Right atrium auricular region (tissue), 2 donors: ENCODE measurements at places on chromosomes 11 and 22.

DNA sequence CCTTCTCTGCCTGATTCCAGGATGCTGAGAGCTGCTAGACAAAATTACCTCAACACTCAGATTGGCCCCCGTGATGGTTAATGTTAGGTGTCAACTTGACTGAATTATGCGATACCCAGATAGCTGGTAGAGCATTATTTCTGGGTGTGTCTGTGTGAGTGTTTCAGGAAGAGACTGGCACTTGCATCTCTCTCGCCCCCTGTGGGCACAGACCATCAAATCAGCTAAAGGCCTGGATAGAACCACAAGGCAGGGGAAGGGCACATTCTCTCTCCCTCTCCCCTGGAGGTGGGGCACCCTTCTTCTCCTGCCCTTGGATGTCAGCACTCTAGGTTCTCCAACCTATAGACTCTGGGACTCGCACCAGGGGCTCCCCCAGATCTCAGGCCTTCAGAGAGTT is 79.7 kb downstream of the KIRREL3 start:
- no peak for DNase-seq

DNA sequence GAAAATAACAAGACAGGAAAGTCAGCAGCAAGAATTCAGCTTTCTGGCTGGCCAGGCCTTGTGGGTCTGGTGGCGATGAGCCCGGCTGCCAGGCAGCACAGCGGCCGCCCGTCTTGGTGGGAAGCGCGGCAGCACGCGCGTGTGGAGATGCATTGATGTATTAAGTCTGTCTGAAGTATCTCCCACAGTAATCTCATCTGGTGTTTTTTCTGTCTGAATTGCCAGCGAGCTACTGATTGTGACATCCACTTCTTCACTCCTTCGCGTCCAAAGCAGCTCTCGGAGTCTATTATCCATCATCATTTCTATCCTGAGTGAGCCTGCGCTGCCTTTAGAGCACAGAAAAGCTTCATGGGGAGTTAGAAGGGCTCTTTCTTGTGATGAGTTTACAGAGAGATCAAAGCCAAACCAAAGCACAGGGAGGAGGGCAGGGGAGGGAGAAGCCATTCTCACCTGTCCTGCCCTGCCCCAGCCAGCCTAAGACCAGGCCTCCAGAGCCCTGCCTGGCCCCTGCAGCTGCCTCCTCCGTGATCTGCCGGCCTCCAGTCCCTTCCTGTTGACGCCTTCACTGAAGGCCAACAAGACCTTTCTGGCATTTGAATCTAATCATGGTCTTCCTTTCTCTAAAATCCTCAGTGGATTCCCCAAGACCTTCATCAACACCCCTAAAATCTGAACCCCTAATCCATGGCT is 1419.0 kb downstream of the TBC1D22A start:
- no peak for DNase-seq

DNA sequence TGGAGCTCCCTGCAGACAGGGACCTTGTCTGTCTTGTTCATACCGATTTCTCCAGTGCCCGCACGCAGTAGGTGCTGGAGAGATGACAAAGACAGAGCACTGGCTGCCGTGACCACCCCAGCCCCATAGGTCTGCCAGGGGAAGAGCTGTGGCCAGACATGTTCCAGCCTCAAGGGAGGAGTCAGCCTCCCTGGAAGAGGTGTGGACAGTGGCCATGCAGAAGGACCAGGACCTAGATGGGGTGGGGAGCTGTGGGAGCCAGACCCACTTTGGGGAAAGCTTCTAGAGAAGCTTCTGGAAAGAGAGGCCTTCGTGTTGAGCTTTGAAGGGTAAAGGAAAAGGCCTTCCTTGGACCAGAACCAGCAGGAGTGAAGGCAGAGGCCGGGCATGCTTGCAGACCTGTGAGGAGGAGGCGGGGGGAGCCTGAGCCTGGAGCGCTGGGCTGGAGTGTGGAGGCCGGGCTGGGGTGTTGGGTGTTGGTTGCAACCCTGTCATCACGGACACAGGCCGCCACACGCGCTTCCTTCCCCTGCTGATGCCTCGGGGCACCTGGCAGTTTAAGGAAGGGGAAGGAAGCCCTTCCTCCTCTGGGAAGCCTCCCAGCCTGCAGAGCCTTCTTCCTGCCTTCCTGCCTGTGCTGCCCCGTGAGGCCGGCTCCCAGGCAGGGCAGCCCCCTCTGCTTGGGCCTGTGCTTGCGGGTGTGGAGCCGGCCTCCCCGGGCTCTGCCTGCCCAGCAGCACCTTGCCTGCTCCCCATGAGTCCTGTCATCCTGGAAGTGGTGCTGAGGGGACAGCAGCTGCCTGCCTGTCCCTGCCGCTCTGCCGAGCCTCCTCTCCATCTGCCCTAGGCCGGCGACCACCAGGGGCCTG is 12.3 kb downstream of the RELT start:
- no peak for DNase-seq

DNA sequence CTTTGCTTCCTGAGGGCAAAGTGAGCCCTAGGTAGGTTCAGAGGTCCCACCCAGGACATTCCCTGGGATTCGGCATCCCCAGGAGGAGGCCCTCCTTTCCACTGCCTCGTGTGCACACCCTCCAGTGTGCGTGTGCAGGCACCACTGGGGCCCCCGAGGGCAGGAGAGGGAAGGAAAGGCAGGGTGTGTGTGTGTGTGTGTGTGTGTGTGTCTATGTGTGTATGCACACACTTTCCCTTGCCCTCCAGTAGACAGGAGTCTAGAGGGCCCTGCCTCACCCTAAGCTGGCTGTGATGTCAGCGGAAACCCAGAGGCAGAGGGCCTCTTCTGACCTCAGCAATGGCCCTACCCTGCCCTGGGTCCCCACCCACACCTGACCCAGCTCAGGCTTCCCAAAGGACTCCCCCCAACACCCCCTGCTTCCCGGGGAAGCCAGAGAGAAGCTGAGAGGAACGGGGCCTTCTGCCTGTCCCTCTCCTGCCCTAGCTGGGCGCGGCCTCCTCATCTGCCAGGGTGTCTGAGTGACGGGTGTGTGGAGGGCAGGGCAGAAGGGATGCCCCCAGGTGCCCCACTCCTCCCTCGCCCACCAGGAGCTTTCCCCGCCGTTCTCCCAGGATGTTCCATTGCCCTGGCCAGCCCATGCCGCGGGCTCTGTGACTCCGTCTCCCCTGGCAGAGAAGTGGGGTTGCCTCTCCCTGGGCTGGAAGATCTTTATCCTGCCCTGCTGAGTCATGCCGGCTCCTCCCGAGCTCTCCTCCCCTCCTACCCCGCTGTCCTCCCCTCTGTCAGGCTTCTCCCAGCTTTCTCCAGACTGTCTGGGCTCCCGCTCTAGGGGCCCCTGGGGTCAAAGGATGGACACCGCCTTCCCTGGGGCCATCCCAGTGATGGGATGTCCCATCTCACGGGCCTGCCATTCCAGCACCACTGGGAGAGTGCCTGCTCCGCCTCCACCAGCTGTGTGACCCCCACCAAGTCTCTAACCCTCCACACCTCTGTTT is 6.0 kb upstream of the CLCF1 start:
- no peak for DNase-seq

DNA sequence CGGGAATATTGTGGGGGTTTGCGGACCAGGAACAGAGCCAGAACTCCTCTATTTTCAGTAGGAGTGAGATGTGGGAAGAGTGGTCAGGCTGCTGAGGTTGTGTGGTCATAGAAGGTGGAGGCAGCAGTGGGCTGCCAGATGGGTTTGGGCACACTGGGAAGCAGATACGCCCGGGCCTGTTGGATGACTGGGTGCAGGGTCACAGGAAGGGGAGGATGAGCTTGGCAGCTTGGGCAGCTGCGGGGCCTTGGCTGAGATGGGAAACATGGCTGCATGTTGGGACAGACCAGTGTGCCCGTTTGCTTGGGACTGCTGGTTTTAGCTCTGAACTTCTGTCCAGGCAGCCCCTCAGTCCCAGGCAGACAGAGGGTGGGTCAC is 11.4 kb downstream of the SHANK3 start:
- DNase-seq = no peak

- DNase-seq = no peak
These were observed 84.4 kb downstream of the TP53I11 start for GRCh38 chr11:44866286-44866685.

DNA sequence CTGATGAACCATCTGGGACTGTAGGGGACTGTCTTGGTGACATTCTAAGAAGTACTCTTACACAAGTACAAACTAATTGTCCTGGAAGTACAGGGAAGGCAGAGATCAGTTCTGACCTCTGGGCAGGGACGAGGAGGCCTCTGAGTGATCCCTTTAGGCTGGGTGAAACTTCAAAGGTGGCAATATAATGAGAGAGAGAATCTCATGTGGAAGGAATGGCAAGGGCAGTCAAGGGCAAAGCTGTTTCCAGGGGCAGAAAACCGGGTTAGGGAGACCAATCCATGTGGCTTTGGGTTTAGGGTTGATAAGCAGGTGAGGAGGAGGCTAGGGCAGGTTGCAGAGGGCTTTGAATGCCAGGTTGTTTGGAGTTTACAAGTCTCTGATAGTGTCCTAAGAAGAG is 21.3 kb upstream of the MYH9 start:
- no peak for DNase-seq

DNA sequence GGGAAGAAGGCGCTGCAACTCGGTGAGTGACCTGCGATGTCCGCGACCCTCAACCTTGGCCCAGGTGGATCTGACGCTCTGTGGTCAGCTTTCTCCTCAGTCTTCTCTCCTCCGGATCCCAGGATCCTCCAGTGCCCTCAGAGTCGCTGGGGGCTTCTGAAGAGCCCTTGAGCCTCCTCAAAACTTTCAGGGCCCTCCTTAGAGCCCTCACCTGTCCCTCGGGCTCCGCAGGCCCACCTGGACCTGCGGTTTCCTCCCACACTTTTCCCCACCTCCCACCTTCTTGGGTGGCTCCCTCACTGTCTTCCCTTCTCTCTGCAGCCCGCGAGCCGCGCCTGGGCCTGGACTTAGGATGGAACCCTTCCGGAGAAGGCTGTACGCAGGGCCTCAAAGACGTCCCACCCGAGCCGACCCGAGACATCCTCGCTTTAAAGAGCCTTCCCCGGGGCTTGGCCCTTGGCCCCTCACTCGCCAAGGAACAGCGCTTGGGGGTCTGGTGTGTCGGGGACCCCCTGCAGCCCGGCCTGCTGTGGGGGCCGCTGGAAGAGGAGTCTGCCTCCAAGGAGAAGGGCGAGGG is 335 bp downstream of the ZNF408 start:
- DNase-seq = no peak

DNA sequence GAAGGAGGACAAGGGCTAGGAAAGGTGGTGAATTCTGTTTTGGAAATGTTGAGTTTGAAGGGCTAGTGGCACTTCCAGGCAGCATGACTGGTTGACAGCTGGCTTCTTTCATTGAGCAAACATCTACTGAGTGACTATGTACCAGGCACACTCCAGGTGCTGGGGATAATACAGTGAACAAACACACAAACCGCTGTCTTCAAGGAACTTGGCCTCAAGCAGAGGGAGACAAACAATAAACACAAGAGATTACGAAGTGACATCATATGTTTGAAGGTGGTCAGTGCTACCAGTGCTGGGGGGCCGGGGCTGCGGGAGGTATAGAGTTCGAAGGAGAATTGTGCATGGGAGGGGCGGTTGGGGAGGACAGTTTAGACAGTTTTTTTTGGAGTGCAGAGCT is 197.0 kb upstream of the SORL1-AS1 start:
- DNase-seq = no peak

DNA sequence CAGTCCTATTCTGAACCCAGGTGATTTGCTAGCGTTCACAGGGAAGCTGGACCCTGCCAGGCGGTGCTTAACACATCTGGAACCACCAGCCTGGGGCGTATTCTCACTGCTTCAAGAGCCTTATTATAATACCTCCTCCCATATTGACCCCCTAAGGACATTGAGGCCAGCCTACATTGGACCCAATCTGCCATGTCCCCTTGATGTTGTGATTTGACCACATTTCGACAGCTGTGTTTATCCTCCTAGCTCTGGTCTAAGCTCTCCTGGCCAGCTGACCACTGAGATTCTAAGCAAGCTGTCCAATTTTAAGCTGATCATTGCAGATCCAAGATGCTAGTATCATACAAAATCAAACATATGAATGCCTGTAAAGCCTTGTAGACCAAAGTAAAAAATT is 148.1 kb upstream of the BLID start:
- DNase-seq = no peak

DNA sequence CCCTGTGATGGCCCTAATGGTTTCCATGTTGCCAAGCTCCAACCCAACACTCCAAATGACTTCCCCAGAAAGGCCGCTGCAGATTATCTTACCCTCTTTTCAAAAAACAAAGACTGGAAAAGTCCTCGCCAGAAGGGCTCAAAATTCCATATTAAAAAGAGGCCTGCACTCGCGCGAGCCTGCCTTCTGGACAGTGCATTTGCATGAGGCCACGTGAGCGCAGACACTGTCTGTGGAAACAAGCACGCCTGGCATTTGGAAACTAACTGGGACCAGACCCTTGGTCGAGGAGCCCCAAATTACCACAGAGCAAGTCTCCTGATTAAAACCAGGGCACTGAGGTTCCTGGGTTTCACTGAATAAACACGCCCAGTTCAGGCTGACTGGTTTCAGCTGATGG is 42.9 kb downstream of the ABTB2 start:
- DNase-seq = no peak

DNA sequence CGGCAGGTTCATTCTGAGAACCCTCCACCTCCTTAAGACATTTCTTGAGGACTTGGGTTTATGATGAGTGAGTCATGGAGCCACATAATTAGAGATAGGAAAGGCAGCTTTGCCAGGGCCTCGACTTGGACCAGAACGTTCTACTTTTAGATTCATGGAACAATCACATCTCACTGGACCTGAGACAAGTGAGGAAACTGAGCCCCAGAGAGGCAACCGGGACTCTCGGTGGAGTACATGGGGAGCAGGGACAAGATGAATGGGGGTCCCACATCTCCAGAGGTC is 59.5 kb downstream of the LINC01488 start:
- no peak for DNase-seq

GRCh38 chr22:44357966-44358465 is 45.3 kb upstream of the SHISAL1 start:
- peak; percentile 77 for DNase-seq

- no peak for DNase-seq
These were observed 62.5 kb downstream of the SYTL2 start for GRCh38 chr11:85748455-85748891.

DNA sequence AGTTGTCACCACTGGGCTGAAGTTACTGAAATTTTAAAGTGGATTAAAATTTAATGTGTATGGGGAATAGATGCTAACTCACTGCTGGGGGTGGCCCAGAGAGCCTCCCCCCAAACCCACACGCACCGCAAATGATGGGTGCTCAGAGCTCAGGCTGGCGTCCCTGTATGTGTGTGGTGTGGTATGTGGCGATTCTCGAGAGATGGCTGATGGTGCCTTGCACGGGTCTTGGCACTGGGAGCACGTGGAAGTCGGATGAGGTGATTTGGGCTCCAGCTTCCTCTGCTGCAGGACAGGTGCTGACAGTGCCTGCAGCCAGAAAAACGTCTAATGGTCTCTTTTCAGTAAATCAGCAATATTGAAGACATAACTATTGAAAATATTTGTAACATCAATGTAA is 1473.3 kb downstream of the TBC1D22A start:
- no peak for DNase-seq

GRCh38 chr11:41954034-41954433 is 494.6 kb upstream of the LRRC4C start:
- no peak for DNase-seq

DNA sequence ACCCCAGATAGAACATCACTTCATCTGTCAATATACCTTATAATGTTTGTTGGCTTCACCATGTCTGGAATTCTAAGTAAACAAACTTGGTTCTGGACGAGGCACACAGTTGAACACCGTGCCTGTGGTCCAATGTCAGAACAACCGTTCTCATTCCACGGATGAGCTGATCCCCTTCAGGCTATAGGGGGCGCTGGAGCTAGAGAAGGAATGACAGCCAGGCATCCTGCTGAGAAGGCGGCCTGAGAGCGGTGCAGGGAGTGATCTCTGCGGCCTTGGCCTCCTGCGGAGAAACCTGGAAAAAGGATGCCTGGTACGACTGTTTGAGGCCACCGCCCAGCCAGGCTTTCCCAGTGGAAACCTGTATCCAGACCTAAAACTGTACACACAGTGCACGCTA is 48.7 kb downstream of the FDX1 start:
- no peak for DNase-seq
